ENCODE measurements at places on chromosomes 12 and 14. TPM values are rescaled to one million over a fixed set of nuclear protein-coding genes. Genes with fewer than 3 reads are reported as not detected.

CCDC38 gene
- not detected for total RNA-seq

LRP6 gene
- total RNA-seq, result 14.4 TPM

PACS2 gene
- 29.5 TPM for total RNA-seq

MYF6 gene
- not detected for total RNA-seq

POTEG gene
- not detected for total RNA-seq

FOXN4 gene
- not detected for total RNA-seq

LMNTD1 gene
- not detected for total RNA-seq

TMEM63C gene
- 0.65 TPM for total RNA-seq

SOX5 gene
- 0.42 TPM for total RNA-seq

ALDH1L2 gene
- 17.5 TPM for total RNA-seq

FGF23 gene
- not detected for total RNA-seq

MAGOHB gene
- 48.3 TPM for total RNA-seq

EP400 gene
- 15.5 TPM for total RNA-seq

CD163 gene
- total RNA-seq, result not detected

GZMB gene
- not detected for total RNA-seq

CRADD gene
- total RNA-seq, result 9.0 TPM

TAS2R9 gene
- total RNA-seq, result not detected

C14orf119 gene
- 76.7 TPM for total RNA-seq

ESRRB gene
- not detected for total RNA-seq

COQ5 gene
- total RNA-seq, result 29.2 TPM

SLC7A7 gene
- total RNA-seq, result 0.75 TPM

BATF gene
- total RNA-seq, result not detected

KRT75 gene
- total RNA-seq, result 7.5 TPM

AVPR1A gene
- total RNA-seq, result not detected

SLC22A17 gene
- 8.0 TPM for total RNA-seq

SLC25A47 gene
- total RNA-seq, result not detected

IRF2BPL gene
- 20.7 TPM for total RNA-seq

CFAP54 gene
- total RNA-seq, result 0.78 TPM

OR6C4 gene
- not detected for total RNA-seq

TROAP gene
- total RNA-seq, result 36.3 TPM

STAC3 gene
- total RNA-seq, result 0.48 TPM

ANKRD33 gene
- total RNA-seq, result not detected

NFE2 gene
- 0.14 TPM for total RNA-seq

WNT1 gene
- not detected for total RNA-seq

DNAH10 gene
- 0.04 TPM for total RNA-seq

FBXO21 gene
- total RNA-seq, result 28.1 TPM

SYNE3 gene
- total RNA-seq, result 7.7 TPM

CCDC197 gene
- total RNA-seq, result not detected

PPP4R4 gene
- total RNA-seq, result 4.4 TPM

FZD10 gene
- total RNA-seq, result 4.4 TPM

ATP23 gene
- total RNA-seq, result 6.3 TPM

ZC3H10 gene
- 2.9 TPM for total RNA-seq

HOXC10 gene
- total RNA-seq, result 19.6 TPM

ADAM21 gene
- 0.44 TPM for total RNA-seq

All from foreskin keratinocyte (primary cell).